ENCODE measurements at places on chromosomes 5 and 9.

GRCh38 chr9:101468116-101468515 is 32.5 kb upstream of the ALDOB start:
- DNase-seq, result no peak

GRCh38 chr9:136791516-136792276 is 552 bp downstream of the TMEM141 start:
- DNase-seq, result no peak

DNA sequence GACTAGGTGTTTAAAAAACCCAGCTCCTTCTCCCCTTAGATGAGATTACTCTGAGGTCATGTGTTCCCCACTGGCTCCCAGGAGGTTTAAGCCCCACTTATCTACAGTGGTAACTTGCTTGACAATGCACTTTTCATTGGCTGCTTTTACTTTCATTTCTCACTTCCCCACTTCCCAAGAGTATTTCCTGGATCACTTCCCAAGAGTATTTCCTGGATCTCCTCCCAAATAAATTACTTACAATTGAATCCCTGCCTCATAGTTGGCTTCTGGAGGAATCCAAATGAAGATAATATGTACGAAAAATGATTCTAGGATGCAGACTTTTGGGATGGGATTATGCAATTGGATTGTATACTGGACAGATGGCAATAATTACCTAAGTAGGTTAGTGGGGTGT is 47.1 kb upstream of the CHSY3 start:
- no peak for DNase-seq

DNA sequence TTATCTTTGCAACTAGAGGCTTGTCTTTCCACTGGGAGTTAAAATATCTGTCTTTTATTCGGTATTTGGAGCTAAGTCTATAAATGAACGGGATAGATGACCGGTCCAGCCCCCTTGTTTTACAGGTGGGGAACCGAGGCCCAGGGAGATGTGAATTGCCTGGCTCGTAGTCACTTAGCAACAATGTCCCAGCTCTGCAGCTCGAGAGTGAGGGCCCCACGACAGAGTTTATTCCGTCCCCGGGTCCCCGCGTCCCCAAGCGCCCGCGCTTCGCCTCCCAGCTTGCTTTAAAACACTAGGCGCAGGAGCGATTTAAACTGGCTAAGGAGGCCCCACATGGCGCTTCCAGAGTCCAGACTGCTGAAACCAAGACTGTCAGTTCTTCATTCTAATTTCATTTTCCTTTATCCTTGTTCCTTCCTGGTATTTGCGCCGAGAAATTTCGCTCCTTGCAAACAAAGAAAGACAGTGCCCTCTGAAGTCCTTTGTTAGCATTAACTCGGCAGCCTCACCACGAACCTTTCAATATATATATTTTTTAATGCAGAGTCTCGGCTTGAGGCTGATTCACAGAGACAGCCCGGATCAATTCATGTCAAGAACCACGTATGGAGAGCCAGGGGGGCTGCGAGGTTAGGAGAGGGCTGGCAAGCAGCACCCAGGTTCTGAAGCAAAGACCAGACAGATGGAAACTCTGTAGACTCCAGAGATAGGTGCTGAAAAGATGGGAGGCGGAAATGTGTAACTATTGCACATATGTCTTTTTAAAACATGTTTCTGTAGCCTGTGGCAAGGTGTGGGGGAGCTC is 1.4 kb upstream of the ENC1 start:
- peak; percentile 70 for DNase-seq

DNA sequence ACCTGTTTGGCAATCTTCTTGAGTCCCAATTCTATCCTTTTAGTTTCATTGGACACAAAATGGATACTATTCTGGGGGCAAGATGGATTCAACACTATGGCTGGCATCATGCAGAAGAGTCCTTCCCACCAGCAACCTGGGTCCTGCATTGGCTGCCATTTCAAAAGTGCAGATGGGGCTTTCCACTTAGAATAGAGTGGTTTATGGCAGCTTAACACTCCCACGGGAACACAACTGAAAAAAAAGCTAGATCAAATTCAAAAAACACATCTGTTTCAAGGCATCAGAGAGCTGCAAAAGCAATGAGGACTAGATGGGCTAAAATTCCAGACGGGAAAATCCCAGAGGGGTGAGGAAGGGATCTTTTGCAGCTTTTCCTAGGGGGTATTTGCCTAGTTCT is 11.2 kb upstream of the HMHB1 start:
- no peak for DNase-seq

DNA sequence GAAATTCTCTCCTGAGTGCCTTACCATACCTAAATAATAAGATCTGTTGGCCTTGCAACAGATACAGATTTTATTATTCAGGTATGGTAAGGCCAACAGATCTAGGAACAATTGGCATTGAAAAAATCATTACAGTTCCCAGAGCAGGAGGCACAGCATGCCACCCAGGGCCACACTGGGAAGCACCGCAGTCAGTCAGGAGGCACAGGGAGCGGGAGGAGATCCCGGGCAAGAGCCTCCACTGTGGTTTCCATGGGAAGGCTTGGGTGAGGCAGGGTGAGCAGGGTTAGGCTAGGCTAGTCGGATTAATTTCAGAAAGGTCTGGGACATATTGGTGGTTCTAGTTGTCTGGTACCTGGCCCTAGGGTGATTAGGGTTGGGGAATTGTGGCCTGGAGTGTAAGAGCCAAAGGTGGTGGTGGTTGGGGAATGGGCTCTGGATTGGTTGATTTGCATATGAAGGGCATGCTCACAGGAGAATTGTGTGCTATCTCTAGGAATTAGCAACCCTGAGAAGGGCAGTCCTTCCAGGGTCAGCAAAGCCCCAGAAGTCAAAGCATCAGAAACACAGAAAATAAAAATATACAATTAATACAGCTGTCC is 111.4 kb downstream of the PDE8B start:
- no peak for DNase-seq

DNA sequence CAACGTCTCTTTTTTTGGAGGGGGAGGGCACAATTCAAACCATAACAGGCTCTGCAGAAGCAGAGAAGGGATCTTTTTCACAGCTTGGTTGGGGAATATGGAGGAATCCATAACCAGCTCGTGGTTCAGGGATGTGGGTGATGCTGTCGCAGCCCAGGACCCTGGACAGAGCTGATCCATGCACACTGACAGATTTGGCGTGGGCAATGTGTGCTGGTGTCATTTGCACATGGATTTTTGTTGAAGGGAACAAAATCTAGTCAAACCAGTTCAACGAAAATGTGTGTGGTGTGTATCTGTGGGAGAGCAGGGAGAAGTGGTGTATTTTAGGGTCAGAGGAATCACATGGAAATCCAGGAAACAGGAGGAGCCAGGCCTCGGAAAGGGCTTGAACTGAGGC is 4.2 kb downstream of the DOCK2 start:
- no peak for DNase-seq

Data from urinary bladder (tissue), 4 donors.